ENCODE measurements at places on chromosomes 1 and 21. TPM values are rescaled to one million over a fixed set of nuclear protein-coding genes. Genes with fewer than 3 reads are reported as not detected.

Gene SPATA21
- not detected for total RNA-seq

Gene PLPP3
- total RNA-seq: 143 TPM

Gene ID3
- total RNA-seq: 90.3 TPM

Gene LIN9
- 21.8 TPM for total RNA-seq

Gene OLFML2B
- 4.2 TPM for total RNA-seq

Gene TPTE
- total RNA-seq: not detected

Gene ACTN2
- 2,525 TPM for total RNA-seq

Gene ZNF697
- 8.8 TPM for total RNA-seq

Gene CD247
- total RNA-seq: 0.92 TPM

Gene OR2G6
- total RNA-seq: not detected

Gene FCGR3B
- 4.8 TPM for total RNA-seq

Gene ATP5PO
- total RNA-seq: 886 TPM

Gene ILDR2
- total RNA-seq: 1.8 TPM

Gene CELA3A
- not detected for total RNA-seq

Gene CHAF1B
- total RNA-seq: 1.3 TPM

DNA sequence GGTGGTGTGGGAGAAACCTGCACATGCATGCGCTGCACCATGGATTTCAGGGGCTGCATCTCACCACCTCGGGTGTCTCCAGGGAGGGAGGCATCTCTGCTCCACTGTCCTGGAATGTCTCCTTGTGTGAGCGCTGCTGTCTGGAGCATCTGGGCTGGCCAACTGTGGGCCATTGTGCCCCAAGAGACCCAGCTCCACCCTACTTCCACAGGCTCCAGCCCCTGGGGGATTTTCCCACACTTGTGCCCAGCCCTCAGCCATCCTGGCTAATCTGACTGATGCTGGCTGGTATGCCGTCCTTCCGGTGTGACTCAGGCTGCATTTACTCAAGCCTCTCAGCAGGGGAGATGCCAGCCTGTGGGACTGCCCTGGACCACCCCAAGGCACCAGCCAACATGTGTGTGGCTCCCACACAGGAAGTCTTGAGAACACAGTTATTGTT lies 62.0 kb downstream of the TRIM11 start:
- DNase-seq: peak; percentile 40

DNA sequence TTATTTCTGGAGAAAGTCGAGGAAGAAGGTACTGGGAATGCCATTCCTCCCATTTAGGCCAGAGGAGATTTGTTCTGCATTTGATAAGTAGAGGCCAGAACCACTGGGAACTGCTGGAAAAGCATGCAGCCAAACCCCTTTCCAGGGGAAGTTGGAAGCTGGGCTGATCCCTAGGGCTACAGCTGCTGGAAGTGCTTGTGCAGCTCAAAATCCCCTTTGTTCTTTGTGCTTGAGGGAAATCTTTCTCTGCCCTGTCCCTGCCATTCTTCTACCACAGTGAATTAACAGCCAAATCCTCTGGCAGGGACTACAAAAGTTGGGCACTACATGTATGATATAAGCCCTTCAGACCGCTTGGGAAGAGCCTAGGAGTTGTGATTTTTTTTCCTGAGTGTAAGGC lies 734.1 kb downstream of the LRRIQ3 start:
- DNase-seq: no peak

DNA sequence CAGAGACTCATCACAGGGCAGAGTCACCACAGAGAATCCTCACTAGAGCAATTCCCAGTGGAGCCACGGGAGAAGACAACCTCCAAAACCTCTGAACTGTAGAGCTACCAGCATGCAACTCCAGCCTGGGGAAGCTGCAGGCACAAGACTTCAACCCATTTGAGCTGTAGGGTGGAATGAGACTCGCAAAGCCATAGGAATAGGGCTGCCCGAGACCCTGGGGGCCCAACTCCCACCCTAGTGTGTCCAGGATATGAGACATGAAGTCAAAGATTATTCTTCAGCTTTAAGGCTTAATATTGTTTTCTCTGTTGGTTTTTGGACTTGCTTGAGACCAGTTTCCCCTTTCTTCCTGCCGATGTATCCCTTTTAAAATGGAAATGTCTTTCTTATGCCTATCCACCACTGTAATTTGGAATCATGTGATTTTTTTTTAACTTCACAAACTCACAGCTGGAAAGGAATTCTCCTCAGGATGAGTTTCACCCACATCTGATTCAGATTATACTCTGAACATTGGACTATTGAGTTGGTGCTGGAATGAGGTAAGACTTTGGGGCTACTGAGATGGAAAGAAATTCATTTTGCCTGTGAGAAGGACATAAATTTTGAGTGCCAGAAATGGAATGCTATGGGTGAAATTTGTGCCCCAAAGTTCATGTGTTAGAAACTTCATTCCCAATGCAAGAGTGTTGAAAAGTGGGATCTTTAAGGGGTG lies 59.6 kb upstream of the ST6GALNAC5 start:
- DNase-seq: no peak

GRCh38 chr1:35876988-35877387 lies 6.0 kb upstream of the AGO1 start:
- no peak for DNase-seq

DNA sequence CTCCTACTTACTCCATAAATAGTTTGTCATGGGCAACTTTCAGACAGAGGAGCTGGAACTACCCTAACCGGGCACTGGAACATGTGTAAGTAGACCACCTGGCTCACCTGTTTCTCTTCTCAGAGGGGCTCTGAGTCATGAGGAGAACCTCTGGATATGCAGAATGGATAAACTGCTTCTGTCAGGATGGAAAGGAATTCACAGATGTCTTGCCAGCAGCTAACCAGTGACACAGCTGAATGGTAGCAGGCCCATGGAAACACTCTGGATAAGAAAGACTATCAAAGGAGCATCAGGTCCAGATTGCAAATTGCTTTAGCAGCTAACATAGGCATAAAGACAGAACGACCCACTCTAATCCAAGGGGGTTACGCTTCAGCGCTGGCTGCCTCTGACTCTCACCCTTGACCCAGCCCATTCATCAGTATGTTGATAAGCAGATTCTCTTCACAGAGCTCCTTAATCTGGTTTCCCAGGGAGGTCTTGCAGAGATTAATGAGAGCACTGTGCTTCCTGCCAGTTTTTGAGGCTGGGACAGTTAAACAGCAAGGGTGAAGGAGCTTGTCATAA lies 54.2 kb downstream of the HIVEP3 start:
- DNase-seq: no peak

DNA sequence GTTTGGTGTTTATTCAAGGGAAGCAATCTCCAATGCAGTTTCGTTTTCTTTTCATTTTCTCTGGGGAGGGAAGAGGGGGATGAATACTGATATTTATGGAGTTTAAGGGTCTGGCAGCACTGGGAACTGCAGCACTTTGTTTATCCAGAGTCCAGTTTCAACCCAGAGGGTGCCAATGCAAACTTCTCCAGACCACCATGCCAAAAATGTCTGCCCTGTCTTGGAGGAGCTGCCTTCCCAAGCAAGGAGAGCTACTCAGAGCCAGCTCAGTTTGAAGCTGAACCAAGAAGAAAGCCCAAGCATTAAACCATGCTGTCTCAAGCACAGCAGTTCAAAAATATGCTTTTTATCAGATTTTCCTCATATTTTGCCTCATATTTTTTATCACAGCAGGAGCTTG lies 589.7 kb downstream of the LMO4 start:
- no peak for DNase-seq

DNA sequence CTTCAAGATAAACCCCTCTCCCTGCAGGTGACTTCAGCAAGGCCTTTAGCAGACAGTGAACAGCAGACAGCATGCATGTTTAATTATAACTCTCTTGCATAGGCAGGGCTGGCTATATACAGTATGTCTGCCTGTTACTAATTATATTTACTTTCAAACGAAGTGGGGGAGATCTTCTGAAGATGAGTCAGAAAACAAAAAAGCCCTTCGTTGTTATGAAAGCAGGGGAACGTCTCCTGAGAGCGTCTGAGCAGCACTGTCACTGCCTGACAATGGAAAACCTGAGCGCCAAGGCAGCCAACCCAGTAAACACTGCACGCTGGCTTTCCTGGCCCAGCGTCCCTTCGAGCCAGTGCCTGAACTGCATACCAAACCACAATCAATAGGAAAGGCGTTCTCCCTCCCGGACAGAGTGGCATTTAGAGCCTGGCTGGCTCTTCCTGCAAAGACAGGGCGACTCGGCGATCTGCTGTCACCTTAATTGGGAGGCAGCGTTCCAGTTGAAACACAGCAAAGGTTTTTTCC lies 54.1 kb downstream of the TOMM20 start:
- DNase-seq: no peak

GRCh38 chr21:30216041-30216723 lies at the start of gene CLDN8:
Gene CLDN8, minus strand, starts transcription at chr21:30216097. Its CDS starts 172 bp downstream, at chr21:30215925.
- no peak for DNase-seq

GRCh38 chr1:72037745-72038343 lies 244.5 kb downstream of the NEGR1 start:
- DNase-seq: no peak

DNA sequence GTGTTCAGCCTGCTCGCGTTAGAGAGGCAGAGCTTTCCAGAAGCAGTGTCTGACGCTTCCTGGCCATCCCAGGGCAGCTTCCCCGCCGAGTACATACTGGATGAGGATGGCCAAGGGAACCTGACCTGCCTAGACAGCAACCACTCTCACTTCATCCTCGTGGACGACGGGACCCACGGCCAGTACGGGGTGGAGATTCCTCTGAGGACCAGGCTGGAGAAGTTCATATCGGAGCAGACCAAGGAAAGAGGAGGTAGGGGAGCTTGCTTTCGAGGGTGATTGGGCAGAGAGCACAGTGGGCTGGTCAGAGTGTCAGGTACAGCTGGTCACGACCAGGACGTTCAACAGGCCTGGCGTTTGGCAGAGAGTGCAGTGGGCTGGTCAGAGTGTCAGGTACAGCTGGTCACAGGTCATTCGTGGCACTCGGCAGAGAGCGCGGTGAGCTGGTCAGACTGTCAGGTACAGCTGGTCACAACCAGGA lies 22.4 kb downstream of the TRPM2 start:
- no peak for DNase-seq

DNA sequence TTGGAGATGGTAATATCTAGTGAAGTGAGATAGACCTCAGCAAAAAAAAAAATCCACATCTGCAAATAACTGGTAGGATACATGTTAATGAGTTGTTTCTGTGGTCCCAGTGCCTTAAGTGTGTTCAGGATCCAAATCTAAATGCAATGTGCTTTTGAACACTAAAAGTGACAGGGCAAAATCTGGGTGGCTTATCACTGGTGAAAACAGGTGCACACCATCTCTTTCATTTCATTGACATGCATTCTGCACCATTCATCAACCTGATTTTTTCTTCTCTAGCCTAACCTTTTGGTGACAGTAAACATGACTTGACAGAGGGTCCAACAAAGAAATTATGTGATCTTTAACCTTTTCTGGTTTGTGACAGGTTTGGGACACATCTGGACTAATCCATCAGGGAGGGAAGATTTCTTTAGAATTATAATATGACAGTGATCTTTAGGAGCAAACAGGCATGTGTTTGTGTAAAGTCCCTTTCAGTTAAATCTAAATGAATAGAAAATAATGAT lies 201.6 kb upstream of the NEGR1 start:
- no peak for DNase-seq

- no peak for DNase-seq
These were observed 145.4 kb downstream of the GALNT2 start for GRCh38 chr1:230212405-230212936.

- DNase-seq: no peak
These were observed 327.1 kb upstream of the FMN2 start for GRCh38 chr1:239764546-239764945.

DNA sequence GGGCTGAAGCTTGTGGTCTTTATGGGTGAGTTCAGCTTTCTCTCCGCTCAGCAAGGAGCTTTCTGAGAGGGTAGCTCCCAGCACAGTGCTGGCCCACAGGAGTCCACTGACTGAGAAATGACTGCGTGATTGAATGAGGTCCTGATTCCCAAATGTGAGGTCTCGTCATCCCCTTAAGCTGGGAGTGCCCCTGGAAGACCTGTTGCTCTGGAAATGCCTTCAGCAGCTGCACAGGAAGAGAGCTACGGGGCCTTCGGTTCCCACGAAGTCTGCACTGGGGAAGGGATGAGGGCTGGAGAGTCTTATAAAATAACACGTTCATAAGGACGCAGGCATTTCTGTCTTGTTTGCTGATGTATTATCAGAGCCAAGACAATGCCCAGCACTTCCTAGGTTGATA lies 14.0 kb downstream of the TNNT2 start:
- no peak for DNase-seq

- DNase-seq: no peak
These were observed 73.5 kb upstream of the PDC start for GRCh38 chr1:186534401-186534800.

- no peak for DNase-seq
These were observed 190.4 kb downstream of the NCAM2 start for GRCh38 chr21:21188513-21189195.

DNA sequence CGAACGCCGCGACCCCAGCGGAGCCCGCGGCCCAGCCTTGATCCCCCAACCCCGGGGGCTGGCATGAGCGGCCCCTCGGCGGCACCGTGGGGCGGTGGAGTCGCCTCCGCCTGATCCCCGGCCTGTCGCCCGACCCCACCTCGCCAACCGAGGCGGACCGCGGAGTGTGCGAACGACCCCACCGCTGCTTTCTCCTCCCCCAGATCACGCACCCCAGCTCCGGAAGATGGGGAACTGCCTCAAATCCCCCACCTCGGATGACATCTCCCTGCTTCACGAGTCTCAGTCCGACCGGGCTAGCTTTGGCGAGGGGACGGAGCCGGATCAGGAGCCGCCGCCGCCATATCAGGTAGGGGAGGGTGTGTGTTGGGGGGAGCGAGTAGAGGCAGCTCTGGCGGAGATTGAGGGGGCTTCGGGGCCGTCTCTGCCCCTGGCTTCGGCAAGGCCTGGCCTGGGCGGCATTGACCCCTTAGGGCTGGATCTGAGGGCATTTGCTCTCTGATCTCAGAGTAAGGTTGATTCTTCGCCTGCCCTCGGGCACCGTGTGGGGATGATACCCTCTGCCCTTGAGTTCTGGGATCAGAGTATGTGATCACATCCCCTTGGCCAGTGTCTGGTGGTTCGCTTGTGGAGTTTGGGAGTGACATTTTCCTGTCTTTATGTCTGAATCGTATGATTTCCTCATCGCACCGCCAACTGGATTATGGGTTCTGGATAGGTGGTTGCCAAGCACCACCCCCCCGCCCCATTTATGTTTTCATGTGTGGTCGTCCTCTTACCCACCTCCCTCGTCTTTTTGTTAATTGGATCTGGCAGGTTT lies 668 bp downstream of the RNF11 start:
- peak; percentile 69 for DNase-seq

DNA sequence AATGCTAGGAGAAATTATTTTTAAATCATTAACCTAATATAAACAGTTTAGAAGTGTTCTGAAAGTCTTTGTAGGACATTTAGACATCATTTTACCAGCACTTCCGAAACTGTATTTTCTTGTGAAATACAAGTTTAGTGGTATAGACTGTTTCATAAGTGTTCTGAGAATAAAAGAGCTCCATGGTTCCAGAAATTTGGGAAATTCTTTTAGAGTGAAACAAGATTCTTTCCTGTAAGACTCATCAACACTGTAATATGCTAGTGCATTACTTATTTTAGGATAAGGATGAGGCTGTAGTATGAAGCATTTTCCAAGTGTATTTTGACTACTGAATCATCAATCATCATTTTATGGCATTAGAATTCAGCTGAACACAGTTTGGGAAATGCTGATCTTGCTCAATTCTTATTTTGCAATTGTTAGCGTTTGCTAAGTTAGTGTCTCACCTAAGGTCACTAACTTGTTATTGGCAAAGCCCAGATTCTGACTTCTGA lies 73.4 kb downstream of the CEP350 start:
- no peak for DNase-seq

GRCh38 chr1:57089855-57090254 lies 124.0 kb upstream of the C8B start:
- DNase-seq: no peak

- no peak for DNase-seq
These were observed 21.6 kb upstream of the SLAMF6 start for GRCh38 chr1:160544647-160545046.
